Activated CD8-positive, alpha-beta T cell treated with anti-CD3 and anti-CD28 coated beads for 36 hours (primary cell): ENCODE measurements at places on chromosomes 11 and 22. TPM values are rescaled to one million over a fixed set of nuclear protein-coding genes. Genes with fewer than 3 reads are reported as not detected.

The MYRF gene
- 0.97 TPM for total RNA-seq

The PKDREJ gene
- not detected for total RNA-seq

The RFPL1 gene
- total RNA-seq: not detected

The VWCE gene
- 25.8 TPM for total RNA-seq

The MAJIN gene
- total RNA-seq: not detected

The OR51B5 gene
- total RNA-seq: not detected

The BAIAP2L2 gene
- 0.61 TPM for total RNA-seq

The P2RY6 gene
- total RNA-seq: not detected

The LUZP2 gene
- not detected for total RNA-seq

The TIGD3 gene
- total RNA-seq: 0.65 TPM

The OR10G6 gene
- total RNA-seq: not detected

The NFAM1 gene
- total RNA-seq: 0.16 TPM

The DNAJB7 gene
- total RNA-seq: not detected

The TSPAN18 gene
- total RNA-seq: 0.85 TPM

The UCP3 gene
- 2.2 TPM for total RNA-seq

The CLDN5 gene
- not detected for total RNA-seq

The XNDC1N gene
- 15.8 TPM for total RNA-seq

The RRP8 gene
- 39.6 TPM for total RNA-seq

The VSIG10L2 gene
- total RNA-seq: not detected

The ZNF195 gene
- total RNA-seq: 34.3 TPM

The OPCML gene
- not detected for total RNA-seq

The TPBGL gene
- 0.20 TPM for total RNA-seq

The IGLL1 gene
- total RNA-seq: not detected

The P2RX6 gene
- 0.25 TPM for total RNA-seq

The NPAS4 gene
- total RNA-seq: not detected

The LRRC75B gene
- 1.5 TPM for total RNA-seq

The LDLRAD3 gene
- 0.59 TPM for total RNA-seq

The INPP5J gene
- 0.09 TPM for total RNA-seq

The NAALADL1 gene
- 7.6 TPM for total RNA-seq

The POU2AF2 gene
- total RNA-seq: not detected

The BLID gene
- not detected for total RNA-seq

The LRRC74B gene
- not detected for total RNA-seq

The GGA1 gene
- 59.7 TPM for total RNA-seq

The DDX6 gene
- 155 TPM for total RNA-seq

The OR2AG1 gene
- total RNA-seq: not detected

The MED19 gene
- 10.3 TPM for total RNA-seq

The OR2AT4 gene
- not detected for total RNA-seq

The TEX12 gene
- not detected for total RNA-seq

The CPSF7 gene
- total RNA-seq: 105 TPM

The CFAP300 gene
- total RNA-seq: not detected

The NRIP3 gene
- 1.1 TPM for total RNA-seq

The MISFA gene
- 0.67 TPM for total RNA-seq

The DCHS1 gene
- 1.6 TPM for total RNA-seq

The OR8D1 gene
- not detected for total RNA-seq

The OR4C46 gene
- total RNA-seq: not detected

The MYO7A gene
- total RNA-seq: 0.14 TPM

The CDON gene
- 4.0 TPM for total RNA-seq

The SOX10 gene
- total RNA-seq: not detected

The HEPHL1 gene
- total RNA-seq: not detected

The SERPIND1 gene
- total RNA-seq: not detected

The C11orf52 gene
- not detected for total RNA-seq

The RBM7 gene
- 52.6 TPM for total RNA-seq

The LRRC56 gene
- 0.67 TPM for total RNA-seq

The OR52I2 gene
- not detected for total RNA-seq
